ENCODE measurements at places on chromosomes 4 and X.

DNA sequence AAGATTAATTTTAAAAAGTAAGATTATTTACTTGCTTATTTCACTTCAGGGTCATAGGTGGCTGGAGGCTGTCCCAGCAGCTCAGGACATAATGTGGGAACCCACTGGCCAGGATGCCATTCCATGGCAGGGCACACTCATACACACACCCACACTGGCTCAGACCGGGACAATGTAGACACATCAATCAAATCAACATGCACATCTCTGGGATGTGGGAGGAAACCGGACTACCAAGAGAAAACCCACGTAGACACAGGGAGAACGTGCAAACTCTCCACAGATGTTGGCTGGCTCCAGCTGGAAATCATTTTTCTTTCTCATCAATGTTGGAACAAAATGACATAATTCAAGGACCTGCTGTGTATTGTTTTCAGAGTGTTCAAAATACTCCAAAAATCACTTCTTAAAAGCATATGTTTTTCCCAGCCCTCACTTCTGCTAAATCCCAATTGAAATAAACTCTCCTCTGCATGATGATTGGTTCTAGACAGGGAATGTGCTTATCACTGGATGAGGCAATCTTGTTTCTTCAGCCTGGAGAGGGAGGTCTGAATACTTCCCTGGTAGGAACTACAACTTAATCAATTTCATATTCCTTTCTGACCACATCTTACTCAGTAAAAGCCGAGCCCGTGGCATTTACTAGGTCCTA, 18.6 kb upstream of the CPE start:
- DNase-seq = no peak

DNA sequence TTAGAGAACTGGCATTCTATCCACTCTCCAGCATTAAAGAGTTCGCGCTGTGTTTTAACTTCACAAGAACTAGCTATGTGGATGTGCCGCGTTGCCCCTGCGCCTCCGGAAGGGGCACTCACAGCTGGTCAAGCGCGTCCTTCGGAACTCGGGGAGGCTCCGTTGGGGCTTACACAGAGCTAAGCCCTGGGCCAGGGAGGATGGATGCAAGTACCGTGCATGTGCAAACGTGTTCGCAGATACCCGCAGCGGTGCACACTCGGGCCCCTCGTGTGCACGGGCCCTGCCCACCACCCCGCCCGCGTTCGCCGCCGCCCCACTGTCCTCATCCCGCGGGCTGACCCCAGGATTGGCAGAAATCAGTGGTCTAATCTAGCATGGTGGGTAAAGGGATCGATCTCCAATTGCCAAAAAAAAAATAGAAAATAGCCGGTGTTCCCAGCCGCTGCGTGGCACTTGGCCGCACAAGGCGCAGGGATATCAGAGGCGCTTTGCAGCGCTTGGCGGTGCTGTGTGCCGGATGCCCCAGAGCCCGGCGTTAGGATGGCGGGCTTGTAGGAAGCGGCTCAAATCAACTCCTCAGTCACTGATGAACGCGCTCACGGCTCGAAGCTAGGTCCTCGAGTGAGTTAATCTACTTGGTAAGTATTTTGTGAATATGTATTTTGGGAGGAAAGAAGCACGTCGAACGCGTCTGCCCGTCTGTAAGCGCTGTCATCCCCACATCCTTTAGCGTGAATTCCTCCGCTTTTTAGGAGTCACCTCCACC, 989 bp upstream of the PCDH10 start:
- peak; percentile 78 for DNase-seq

GRCh38 chrX:130523460-130524394, 121.9 kb downstream of the RBMX2 start:
- peak; percentile 8 for DNase-seq

DNA sequence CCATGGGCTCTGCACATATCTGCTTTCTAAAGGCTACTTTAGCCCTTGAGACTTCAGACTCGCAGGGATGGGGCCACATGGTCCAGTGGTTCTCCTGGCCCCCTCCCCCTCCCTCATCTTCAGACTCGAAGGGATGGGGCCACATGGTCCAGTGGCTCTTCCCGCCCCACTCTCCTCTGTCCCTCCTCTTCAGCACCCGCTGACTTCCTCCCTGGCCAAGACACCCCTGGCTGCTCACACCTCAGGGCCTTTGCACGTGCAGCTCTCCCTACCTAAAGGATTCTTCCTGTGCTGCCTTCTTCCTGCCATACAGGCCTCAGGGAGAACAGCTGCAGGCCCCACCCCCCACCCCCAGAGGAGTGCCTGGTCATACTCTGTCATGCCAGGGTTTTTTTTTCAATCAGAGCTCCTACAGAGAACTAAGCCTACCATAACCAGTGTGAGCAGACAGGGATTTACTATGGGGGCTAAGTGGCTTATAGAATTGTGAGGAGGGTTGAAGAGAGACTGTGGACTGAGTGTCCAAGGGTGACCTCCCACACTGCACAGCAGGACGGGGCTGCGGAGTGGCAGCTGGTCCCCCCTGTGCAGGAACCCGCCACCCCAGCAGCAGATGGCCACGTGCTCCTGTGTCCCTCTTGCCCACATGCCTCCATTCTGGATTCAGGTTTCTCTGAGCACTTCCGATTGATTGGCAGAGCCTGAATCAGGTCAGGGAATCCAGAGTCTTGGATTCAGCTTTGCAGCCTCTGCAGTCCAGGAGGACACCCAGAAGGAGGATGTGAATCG, 6.1 kb upstream of the SPON2 start:
- no peak for DNase-seq

DNA sequence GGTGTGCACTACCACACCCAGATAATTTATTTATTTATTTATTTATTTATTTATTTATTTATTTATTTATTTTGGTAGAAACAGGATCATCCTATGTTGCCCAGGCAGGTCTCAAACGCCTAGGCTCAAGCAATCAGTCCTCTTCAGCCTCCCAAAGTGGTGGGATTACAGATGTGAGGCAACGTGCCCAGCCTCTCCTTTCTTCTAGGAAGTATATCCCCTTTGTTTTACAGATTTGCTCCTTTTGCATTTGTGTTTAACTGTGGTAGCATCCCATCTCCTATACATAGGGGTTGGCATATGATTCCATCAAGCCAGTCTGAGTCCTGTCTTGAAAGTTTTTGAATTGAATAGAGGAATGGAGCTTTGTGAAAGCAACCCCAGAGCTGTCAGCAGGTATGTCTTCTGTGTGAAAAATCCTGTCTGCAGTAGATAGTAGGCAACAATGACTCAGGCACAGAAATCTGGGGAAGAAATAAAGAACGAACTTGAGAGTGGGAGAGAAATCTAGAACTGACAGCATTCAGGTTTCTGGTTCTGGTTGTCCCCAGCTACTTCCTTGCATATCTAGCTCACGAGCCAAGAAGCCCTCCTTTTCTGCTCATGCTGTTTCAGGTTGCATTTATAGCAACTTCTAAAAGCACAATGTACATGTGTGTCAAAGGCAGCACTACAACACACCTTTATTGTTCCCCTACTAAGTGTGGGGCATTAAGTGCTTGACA, 113.7 kb upstream of the LSM6 start:
- DNase-seq = no peak

- DNase-seq = no peak
Observed at GRCh38 chr4:168908093-168908492, 102.0 kb downstream of the CBR4 start.

DNA sequence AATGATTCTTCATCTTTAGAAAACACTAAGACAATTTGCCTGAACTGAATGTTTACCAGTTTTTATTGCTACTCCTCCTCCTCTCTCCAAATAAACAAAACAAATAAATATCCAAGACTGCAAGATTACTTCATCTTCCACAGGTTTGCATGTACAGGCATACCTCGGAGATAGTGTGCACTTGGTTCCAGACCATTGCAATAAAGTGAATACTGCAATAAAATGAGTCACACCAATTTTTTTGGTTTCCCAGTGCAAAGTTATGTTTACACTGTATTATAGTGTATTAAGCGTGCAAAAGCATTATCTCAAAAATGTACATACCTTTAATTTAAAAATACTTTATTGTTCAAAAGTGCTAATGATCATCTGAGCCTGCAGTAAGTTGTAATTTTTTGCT, 53.3 kb downstream of the FBXL5 start:
- no peak for DNase-seq

- DNase-seq = no peak
Observed at GRCh38 chr4:70713453-70714078, 8.2 kb upstream of the RUFY3 start.

DNA sequence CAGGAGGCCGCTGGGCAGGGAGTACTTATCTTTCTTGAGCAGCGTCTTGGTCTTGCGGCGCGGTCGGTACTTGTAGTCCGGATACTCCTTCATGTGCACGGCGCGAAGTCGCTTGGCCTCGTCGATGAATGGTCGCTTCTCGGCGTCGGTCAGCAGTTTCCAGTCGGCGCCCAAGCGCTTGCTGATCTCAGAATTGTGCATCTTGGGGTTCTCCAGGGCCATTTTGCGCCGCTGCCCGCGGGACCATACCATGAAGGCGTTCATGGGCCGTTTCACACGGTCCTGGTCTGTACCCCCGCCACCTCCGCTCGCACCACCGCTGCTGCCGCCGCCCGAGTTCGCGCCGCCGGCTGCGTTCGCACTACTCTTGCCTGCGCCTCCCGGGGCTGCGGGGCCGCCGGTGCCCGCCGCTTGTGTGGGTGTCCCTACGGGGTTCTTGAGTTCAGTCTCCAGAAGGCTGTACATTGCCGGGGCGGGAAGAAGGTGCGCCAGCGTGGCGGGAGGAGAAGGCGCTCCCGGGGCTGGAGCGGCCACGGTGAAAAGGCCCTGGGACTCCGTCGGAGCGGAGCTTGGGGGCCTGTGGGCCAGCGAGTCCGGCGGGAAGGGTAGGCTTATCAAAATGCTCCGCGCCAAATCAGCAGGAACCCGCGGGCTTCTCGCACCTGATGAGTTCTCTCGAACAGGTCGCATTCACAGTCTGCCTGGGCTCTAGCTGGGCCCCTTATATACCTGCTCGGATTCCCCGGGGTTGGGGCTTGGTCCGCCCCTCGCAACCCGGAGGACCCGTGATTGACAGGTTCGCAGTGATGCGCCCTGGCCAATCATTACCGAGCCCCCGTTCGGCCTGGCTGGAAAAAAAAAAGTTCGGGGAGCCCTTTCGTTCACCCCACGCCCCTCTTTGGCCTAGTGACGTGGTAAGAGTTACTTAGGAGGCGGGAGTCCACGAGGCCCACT, at the start of gene SOX3:
Gene SOX3 (minus strand): TSS at position 699 of the 954 bp plus-strand sequence. CDS start 9 bp downstream, at position 690.
- DNase-seq = peak; percentile 85

GRCh38 chrX:69070949-69071650, 94.2 kb downstream of the PJA1 start:
- DNase-seq = no peak

GRCh38 chr4:133812236-133812635, 389.4 kb downstream of the PABPC4L start:
- no peak for DNase-seq

DNA sequence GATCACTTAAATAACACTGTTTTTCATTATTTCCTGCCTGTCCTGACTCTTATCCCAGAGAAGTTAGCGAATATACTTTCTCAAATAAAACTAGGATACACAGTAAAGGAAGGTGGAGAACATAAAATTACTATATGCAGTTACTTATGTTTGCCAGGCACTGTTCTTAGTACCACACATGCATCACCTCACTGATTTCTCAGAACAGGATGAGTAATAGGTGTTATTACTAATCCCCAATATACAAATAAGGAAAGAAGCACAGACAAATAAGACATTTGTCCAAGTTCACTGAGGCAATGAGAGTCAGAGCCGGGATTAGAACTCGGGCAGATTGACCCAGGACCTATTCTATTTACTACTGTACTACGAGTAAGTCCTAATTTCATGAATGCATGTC, 91.7 kb downstream of the CORIN start:
- DNase-seq = no peak

All from neural progenitor cell (in vitro differentiated cells).